Right ventricle myocardium inferior (tissue), 1 donor: ENCODE measurements at places on chromosomes 1 and 21. TPM values are rescaled to one million over a fixed set of nuclear protein-coding genes. Genes with fewer than 3 reads are reported as not detected.

The IL20 gene
- total RNA-seq = not detected

The MYBPHL gene
- total RNA-seq = not detected

The AHDC1 gene
- total RNA-seq = 51.2 TPM

The DVL1 gene
- total RNA-seq = 119 TPM

The A3GALT2 gene
- total RNA-seq = not detected

The TACSTD2 gene
- 0.14 TPM for total RNA-seq

The FOXE3 gene
- not detected for total RNA-seq

The LDLRAD1 gene
- not detected for total RNA-seq

The SYT6 gene
- not detected for total RNA-seq

The LIN28A gene
- total RNA-seq = not detected

The FMOD gene
- total RNA-seq = 7.7 TPM

The SLC5A9 gene
- 0.16 TPM for total RNA-seq

The RNU1-3 gene
- 4,572 TPM for total RNA-seq

The FAM110D gene
- total RNA-seq = 4.0 TPM

- no peak for DNase-seq
These were observed 74.8 kb upstream of the EDN2 start for GRCh38 chr1:41559331-41559730.

DNA sequence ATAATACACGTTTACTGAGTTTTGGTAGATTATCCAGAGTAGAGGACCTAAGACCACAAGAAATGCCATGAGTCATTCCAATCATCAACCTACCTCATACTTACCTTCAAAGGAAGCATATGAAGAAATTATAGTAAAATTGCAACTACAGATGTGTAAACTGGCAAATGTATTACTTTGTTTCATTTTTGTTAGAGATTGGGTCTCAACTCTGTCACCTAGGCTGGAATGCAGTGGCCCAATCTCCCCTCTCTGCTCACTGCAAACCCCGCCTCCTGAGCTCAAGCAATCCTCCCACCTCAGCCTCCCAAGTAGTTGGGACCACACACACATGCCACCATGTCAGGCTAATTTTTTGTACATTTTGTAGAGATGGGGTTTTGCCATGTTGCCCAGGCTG is 5.2 kb downstream of the TMCO1 start:
- DNase-seq = no peak

- no peak for DNase-seq
These were observed 1967.4 kb downstream of the NCAM2 start for GRCh38 chr21:22965455-22966135.

DNA sequence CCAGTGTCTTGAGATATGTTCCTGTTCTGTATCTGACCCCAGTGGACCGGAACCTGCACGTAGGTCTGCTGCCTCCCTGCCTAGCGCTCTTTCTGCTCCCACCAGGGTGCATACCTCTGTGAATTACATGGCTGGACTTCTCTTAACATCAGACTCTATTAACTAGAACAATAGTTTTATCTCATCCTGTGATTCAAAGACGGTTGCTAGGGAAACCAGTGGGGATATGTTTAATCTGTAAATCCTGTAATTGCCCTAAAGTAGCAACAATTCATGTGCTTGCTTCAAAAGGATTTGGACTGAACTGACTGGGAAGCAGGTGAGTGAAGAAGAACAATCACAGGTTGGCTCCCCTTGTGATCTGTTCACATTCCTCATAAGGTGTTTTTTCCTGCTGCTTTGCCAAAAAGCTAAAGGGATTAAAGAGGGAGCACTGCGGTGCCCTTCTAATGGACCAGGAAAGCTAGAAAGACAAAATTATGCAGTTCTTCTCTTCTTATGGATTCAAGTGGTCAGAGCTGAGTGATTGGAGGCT is 52.7 kb upstream of the DIRAS3 start:
- no peak for DNase-seq

DNA sequence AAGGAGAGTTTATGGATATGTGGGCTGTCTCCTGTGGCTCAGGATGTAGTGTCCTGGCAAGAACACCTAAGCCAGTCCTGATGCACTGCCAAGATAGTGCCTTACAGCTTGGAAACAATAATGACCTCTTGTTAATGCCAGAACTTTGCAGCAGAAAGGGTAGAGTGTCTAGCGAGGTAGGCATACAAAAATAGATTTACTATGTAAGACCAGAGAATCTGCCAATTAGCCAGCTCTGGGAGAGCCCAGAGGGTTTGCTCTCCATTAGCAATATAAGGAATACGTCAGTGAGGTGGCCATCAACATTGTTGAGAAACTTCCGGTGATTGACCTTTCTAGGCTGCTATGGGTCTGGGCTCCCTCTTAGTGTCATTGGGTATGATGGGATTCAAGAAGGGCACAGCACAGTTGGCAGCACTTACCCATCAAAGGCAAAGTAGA is 178.5 kb upstream of the GALNT2 start:
- DNase-seq = no peak

DNA sequence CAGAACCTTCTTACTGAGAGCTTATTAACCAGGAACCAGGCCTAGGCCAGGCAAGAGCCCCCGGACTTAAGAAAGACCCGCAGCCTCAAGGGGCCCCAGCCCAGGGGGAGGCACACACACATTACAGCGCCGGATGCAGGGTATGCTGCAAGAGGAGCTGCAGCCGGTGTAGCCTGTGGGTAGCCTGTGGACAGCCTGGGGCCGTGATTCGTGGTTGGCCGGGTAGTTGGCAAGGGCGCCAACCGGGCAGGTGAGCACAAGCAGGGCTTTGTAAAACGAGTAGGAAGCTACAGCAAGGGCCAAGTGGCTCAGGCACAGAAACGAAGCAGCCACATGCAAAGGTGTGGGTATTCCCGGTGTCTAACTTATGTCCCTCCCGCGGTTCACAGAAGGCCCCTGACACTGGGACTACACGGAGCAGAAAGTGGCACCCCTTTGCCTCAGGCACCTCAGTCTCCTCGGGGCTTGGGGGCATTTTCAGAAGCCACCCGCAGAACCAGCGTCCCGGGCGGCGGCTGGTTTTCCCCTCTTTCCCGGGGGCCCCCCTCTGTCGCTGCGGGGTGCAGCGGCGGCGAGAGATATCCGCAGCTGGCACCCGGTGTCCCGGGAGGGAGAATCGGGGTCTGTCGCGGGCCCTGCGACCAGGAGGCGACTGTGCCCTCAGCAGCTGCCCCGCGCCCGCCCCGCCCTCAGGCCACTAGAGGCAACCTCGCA is 40.8 kb downstream of the KIAA1614 start:
- DNase-seq = no peak

DNA sequence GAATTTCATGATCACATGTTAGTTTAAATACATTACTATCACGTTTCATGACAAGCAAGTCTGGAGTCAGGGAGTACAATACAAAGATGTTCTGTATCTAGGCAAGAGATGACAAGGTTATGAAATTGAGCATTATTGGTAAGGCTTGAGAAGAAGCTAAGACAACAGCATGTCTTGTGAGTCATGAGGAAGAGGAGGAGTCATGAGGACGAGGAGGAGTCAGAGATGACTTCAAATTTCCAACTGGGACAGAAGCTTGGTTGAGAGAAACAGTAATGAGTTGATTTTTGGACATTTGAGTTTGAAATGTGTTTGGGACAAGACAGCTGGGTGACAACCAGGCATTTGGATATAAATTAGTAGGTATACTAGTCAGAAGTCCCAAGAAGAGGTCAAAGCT is 4.3 kb upstream of the UBE2U start:
- DNase-seq = no peak

- no peak for DNase-seq
These were observed 109.8 kb downstream of the MAST2 start for GRCh38 chr1:45913183-45913683.

- no peak for DNase-seq
These were observed at the start of gene MCOLN3 for GRCh38 chr1:85048296-85049064. Gene MCOLN3, minus strand, starts transcription at chr1:85048500. Its CDS starts 3,140 bp downstream, at chr1:85045360.

GRCh38 chr1:220526294-220526693 is 1.6 kb upstream of the MARK1 start:
- no peak for DNase-seq

DNA sequence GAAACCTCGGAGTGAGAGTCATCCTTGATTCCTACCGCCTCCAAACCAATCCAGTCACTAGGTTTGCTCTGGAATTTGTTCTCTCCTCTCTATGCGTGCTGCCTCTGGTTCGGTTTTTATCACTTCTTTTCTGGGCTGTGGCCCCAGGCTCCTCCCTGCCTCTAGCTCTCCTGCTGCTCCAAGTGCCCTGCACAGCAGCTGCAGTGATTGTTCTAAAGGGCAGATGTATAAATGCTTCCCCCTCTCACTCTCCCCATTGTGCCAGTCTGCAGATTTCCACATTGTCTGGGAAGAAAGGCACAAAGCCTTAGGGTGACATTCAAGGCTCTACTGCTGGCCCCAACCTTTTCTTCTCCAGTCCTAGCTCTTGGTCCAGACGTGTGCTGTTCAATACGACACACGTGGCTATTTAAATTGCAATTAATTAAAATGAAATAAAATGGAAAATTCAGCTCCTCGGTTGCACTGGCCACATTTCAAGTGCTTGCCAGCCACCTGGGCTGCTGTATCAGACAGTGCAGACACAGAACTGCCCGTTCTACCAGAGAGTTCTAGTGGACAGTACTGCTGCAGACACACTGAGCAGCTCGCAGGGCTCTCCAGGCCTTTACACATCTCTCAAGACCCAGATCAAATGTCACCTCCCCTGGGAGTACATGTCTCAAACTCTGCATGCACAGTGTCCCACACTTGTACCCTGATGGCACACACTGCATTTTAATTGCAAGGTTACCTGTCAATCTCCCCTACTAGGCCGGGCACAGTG is 12.4 kb downstream of the TRIM62 start:
- no peak for DNase-seq

DNA sequence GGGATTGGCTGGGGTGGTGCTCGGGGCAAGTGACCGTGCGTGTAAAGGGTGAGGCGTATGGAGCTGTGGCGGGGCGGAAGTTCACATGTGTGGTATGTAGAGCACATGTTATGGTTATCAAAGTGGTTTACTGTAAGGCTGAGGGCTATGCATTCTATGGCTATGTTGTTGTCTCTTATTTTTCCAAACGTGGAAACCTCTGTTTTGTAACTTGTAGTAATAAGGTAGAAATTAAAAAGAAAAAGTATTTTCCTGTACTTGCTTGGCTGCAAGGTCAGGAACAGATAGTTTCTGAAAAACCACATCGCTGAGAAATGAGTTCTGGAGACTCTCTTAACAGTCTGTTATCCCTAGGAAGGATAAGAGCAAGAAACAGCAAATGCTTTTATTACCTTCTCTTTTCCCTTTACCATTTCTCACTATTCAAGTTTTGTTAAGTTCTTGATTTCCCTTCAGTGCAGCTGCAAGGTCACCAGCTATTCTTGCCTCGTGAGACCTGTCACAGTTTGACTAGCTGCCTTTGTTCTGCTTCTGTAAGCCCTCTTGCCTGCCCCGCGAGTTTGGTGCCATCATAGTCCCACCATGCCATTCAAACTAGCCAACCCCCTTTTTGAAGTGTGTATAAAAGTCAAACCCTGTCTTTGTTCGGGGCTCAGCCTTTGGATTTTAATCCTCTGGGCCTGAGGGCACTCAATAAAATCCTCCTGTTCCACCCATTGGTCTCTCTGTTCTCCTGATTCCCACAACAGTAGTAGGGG is 9.5 kb downstream of the RNU1-2 start:
- no peak for DNase-seq

DNA sequence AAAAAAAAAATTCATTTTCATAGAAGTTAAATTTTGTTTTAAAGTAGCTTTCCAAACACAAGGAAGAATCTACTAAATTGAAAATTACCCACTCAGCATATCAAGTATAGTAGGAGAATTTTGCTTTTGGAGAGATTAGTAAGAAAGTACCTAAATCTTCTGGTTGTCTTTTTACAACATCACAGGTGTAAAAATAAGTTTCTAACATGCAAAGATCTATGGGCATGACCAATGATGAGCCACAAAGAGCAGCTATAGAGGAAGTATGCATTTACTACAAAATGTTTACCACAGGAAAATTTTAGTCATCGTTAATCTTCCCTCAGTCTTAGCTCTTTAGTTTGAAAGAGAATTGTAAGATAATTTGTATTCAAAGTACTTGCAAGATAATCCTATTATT is 28.1 kb downstream of the ANGPTL3 start:
- DNase-seq = no peak

DNA sequence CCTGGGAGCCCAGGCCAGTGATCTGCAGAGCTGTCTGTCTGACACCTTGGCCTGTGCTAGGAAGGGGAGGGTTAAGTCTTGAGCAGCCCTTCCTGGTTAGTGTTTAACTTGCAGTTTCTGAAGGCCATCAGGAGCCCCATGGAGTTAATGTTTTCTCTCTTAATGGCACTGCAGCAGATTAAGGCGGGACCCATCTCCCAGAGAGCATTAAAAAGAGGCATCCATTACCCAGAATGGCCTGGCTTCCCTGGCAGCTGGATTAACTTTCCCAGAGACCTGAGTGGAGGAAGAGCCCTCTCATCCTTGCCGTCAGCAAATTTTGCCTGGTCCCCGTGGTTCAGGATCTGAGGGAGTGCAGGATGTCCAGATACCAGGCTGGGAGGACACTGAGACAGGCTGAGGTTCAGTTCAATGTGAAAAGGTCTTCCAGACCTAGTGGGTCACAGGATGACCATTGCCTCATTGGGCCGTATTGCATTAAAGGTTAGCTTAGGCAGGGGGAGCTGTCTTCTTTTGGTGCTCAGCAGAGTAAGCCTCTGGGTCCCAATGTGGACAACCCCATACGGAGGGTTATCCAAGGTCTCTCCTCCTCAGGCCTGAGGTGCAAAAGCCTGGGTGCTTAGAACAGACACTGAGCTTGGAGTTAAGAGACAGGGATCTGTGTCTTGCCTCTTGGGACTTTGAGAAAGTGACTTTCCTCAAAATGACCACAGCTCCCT is 522.6 kb downstream of the PTPRU start:
- DNase-seq = no peak

GRCh38 chr1:32321712-32322291 is 14.2 kb downstream of the MARCKSL1 start:
- DNase-seq = no peak
